ENCODE measurements at places on chromosomes 2 and 18. TPM values are rescaled to one million over a fixed set of nuclear protein-coding genes. Genes with fewer than 3 reads are reported as not detected.
A peak's percentile ranks its signal among the peaks of the same experiment; 100 is the strongest.

GRCh38 chr2:177717831-177718618, 325.5 kb downstream of the AGPS start:
- DNase-seq: no peak

- no peak for DNase-seq
These were observed 33.5 kb downstream of the KLHL29 start for GRCh38 chr2:23418461-23418911.

DNA sequence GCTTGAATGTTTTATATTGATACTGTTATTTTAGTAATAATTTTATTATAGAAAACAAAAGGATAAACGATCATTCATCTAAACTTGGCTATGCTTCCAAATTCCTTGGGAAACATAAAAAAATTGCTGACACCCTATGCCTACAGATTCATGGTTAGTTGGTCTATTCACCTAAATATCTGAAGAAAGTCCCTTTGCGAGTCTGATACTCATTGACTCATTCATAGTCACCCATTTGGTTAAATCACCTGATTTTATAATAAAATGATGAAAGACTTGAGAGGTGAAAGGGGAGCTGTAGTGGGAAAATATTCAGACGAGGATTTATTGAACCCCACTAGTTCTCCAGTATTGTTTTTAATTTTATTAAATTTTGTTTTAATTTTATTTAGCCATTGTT, 112.0 kb downstream of the PTPN4 start:
- DNase-seq: no peak

- DNase-seq: peak; percentile 25
These were observed 170.2 kb upstream of the SMAD2 start for GRCh38 chr18:48100651-48101165.

- DNase-seq: no peak
These were observed 34.1 kb upstream of the KLHL29 start for GRCh38 chr2:23350792-23351355.

GRCh38 chr2:241081643-241082340, 20.3 kb downstream of the MTERF4 start:
- DNase-seq: no peak

DNA sequence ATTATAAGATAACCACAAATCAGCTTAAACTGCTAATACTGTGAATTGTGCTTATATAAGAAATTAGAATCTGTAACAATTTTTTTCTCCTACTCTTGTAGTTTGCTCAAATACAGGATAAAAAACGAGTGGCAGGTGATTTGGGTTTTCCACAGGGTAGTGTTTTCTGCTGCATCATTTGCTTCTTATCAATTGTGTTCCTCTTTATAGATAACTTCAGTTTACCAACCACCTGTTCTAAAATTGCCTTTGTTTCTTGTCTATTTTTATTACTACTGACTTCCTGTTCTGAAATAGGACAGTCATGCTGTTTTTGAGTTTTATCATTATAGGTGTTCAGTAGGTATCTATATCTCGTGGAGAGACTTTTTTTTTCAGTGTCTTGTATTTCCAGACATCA, 56.9 kb downstream of the MFSD6 start:
- no peak for DNase-seq

DNA sequence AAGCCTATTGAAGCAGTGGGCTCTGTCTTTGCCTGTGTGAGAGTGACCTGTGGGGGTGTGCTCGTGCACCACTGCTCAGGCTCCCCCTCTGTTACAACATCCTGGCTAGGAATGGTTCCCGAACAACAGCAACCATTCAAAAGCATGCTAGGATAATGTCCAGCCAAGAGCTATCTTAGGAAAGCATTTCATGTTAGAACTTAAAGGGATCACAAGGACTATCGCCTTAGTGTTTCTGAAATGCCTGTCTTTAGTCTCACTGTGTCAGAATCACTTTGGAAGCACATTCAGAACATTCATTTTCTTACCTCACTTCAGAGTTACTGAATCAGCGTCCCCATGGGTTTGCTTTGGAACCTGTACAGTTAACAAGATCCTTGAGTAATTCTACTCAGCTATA, 134.9 kb upstream of the DSEL start:
- DNase-seq: no peak

The TMEM169 gene
- total RNA-seq: 2.5 TPM

DNA sequence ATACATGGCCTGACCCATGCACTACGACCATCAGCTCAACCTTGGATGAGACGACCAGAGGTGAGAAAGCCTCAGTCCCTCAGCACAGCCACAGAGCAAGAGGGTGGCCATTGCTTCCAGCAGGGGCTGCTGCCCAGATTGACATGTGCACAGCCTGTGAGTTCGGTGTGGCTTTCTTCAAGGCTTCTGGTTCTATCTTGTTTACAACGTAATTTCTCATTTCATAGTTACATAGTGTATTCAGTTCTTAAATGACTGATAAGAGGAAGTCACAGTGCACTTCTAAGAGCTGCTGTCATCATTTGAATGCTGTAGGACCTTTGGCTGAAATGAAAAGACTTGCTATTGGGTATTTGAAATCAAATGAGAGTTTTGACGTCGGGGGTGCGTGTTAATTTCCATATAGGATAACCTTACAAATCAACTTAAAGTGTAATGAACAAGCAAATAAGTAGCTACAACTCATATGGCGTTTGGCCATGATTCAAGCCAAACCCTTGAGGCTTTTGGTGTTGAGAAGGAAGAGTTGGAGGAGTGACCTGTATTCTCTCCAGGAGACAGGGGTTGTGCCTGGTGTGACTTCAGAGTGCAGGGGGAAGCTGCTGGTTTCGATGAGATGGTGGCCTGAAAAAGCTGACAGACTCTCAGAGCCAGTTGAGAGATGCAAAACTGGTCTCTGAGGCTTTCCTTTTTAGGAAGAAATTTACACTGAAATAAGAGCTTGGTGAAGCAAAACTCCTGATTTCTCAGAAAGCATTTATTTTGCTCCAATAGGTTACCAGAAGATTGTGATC, 51.0 kb downstream of the TSHZ1 start:
- DNase-seq: no peak

GRCh38 chr2:109079590-109079989, 49.4 kb upstream of the SH3RF3 start:
- no peak for DNase-seq

- DNase-seq: no peak
These were observed 42.0 kb downstream of the CTNNA2 start for GRCh38 chr2:79554899-79555298.

DNA sequence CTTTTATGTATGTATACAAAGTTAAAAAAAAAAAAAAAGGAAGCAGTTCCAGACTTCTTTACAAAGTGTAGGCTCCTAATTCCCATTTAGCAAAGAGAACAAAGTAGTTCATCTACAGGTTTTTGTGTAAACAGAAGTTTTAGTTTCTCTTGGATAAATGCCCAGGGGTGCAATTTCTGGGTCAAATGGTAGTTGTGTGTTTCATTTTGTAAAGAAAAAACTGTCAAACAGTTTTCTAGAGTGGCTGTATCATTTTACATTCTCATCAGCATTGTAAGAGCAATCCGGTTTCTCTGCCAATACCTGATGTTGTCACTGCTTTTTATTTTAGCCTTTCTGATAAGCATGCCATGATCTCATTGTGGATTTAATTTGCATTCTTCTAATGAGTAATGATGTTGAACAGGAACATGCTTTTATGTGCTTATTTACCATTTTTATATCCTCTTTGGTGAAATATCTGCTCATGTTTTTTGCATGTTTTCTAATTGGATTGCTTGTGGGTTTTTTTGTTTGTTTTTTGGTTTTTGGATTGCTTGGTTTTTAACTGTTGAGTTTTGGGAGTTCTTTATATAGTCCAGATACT, 16.6 kb upstream of the PSME4 start:
- DNase-seq: no peak

DNA sequence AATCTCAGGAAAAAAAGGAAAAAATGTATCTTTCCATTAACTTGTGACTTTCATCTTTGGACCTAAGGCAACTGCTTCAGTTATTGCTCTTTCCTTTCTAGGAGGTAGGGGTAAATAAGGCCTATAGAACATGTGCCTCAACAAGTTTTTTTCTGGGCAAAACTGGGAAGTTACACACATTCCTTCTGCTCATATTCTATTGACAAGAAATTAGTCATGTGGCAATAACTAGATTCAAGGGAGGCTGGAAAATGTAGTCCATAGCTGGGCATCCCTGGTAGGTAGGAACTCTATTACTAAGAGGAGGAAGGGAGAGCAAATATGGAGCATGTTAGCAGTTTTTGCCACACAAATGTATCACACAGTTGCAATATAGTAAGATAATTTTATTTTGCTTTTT, 37.7 kb upstream of the NEMP2 start:
- no peak for DNase-seq

GRCh38 chr2:54619660-54620231, 103.7 kb upstream of the EML6 start:
- no peak for DNase-seq

DNA sequence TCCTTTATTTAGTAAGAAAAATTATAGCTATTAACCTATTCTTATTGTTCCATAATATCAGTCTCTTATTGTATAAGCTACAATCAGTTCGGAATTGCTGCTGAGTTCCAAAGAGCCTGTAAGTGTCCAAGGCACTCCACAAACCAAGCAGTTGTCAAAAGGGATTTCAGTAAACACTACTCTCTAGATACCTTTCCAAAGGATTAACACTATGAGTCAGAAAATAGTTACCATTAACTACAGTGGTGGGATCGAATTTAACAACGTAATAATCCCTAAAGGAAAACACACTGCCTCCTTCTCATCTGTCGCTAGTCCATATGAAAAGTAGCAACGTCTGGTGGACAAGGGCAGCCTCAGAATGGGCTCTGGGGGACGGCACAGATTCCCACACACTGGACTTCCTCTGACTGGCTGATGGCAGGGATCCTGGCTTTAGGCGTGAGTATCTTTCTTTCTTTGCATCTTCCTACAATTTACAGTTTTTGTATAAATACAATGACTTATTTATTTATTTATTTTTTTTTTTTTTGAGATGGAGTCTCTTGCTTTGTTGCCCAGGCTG, 8.8 kb downstream of the TGFBRAP1 start:
- DNase-seq: no peak

DNA sequence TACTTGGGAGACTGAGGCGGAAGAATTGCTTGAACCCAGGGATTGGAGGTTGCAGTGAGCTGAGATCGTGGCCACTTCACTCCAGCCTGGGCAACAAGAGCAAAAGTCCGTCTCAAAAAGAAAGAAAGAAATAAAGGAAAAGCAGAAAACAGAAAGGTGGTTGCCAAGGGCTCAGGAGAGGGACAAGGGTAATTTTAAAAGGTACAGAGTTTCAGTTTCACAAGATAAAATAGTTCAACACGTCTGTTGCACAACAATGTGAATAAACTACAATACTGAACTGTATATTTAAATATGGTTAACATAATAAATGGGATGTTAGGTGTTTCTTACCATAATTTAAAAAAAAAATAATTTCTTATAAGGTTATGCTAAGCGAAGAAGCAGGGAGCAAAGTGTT, 12.9 kb downstream of the RPS27A start:
- DNase-seq: no peak

DNA sequence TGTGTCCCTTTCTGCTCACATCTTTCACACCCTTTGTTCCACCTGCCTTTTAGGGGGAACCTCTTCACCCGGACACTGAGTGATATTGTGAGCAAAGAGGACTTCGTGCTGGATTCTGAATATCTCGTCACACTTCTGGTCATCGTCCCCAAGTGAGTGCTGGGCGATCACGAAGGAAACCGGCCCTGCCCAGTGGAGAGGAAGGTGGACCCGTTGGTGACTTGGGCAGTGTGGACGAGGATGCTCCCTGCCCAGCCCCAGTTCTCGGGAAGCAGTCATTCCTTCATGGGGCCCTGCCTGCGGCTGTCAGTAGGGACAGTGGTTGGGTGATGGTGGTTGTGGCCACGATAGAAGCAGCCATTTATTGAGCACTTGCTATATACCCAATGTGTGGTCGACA, 40.8 kb downstream of the PDIA6 start:
- no peak for DNase-seq

The SIGLEC15 gene
- total RNA-seq: 0.37 TPM

DNA sequence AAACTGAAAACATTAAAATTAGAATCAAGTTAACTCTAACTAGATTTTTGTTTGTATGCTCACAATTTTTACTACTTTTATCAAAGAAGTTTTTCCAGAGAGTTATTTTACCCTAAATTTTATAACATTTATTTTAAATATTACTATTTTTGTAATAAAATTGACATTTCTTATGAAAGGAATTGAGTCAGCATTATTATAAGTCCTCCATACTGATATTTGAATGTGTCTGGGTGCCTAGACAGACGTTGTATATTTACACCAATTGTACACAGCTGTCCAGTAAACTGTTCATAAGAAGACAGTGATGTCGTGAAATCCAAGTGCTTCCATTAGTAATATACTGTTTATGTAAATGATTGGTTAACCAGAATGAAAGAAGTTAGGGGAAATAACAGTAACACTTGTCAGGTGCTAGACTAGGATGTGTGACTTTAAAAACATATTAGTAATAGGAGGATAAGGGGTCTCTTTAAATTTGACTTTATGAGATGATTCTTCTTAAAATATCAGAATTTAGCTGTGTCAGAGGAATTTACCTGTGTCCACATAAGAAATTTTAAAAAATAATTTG, 73.7 kb downstream of the TANK start:
- DNase-seq: no peak

GRCh38 chr2:85714841-85715240, 20.7 kb downstream of the GNLY start:
- DNase-seq: no peak

The USP14 gene
- 91.1 TPM for total RNA-seq

DNA sequence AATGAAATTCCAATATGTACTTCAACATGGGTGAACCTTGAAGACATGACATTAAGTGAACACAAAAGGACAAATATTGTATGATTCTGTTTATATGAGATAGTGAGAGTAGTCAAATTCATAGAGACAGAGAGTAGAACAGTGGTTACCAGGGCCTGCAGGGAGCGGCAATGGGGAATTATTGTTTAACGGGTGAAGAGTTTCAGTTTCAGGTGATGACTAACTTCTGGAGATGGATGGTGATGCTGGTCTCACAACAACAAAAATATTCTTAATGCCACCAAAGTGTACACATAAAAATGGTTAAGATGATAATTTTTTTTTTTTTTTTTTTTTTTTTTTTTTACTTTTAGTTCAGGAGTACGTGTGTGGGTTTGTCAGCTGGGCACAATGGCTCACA, 109.4 kb upstream of the TMEM200C start:
- DNase-seq: no peak

- no peak for DNase-seq
These were observed 10.4 kb upstream of the MSGN1 start for GRCh38 chr2:17805717-17806363.

- no peak for DNase-seq
These were observed 339.7 kb upstream of the SLC14A2 start for GRCh38 chr18:45275367-45276113.

The EHBP1 gene
- 64.1 TPM for total RNA-seq

GRCh38 chr2:113117541-113118262, 9.7 kb upstream of the IL1RN start:
- DNase-seq: no peak

The PSMA8 gene
- total RNA-seq: not detected
